ENCODE measurements at places on chromosomes 12 and 14.

- H3K27me3 ChIP-seq, result no peaks in the 10 kb centered on the region
- DNase-seq, result no peak
- H3K27ac ChIP-seq, result no peak overlapping the region
- no peak overlapping the region for H3K4me3 ChIP-seq
- H3K36me3 ChIP-seq, result no peaks in the 10 kb centered on the region
- H3K4me1 ChIP-seq, result no peaks in the 10 kb centered on the region
These were observed 201.0 kb downstream of the TMX1 start for GRCh38 chr14:51441001-51441400.

- no peaks in the 10 kb centered on the region for H3K36me3 ChIP-seq
- H3K4me3 ChIP-seq, result no peak overlapping the region
- no peak overlapping the region for H3K27ac ChIP-seq
- peaks cover 5% of the 10 kb centered on the region for H3K27me3 ChIP-seq
- DNase-seq, result no peak
These were observed 14.2 kb upstream of the DLK1 start for GRCh38 chr14:100712490-100712889.

- H3K27ac ChIP-seq, result no peak overlapping the region
- no peak for DNase-seq
- H3K4me1 ChIP-seq, result no peaks in the 10 kb centered on the region
- no peak overlapping the region for H3K4me3 ChIP-seq
- no peaks in the 10 kb centered on the region for H3K27me3 ChIP-seq
These were observed 4.8 kb downstream of the GUCY2C start for GRCh38 chr12:14691560-14691959.

DNA sequence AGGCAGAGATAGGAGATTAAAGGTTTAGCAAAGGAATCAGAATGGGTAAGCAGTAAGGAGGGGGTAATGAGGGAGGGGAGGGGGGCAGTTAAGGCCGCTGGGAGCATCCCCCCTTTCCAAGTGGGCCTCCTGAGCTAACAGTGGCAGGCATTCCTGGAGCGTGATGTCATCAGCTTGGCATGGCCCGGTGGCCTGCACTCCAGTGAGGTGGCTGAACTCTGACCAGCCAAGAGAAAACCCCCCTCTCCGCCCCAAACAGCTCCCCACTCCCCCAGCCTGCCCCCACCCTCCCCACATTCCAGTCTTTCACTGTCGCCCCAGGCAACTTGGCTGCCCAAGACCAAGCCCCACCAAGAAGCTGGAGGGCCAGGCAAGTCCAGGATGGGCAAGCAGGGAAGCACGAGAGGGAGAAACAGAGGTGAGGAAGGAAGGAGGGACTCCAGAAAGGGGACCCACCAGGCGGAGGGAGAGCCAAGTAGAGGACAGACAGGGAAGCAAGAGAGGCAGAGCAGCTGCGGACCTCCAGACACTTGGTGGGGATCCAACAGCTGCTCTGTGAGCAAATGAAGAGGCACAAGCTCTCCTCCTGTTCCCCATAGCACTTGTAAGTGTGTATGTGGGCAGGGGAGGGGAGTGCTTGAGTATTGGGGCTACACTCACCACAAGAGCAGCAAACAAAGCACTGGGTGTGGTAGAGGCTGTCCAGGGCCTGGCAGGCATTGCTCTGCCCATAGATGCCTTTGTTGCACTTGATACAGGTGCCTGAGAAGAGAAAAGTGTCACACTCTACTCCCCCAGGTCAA is 4.5 kb downstream of the AJUBA start:
- H3K27ac ChIP-seq, result peak overlapping the region; percentile 96
- H3K27me3 ChIP-seq, result no peaks in the 10 kb centered on the region
- H3K4me1 ChIP-seq, result peaks cover 6% of the 10 kb centered on the region
- DNase-seq, result peak; percentile 77
- H3K36me3 ChIP-seq, result no peaks in the 10 kb centered on the region
- no peak overlapping the region for H3K4me3 ChIP-seq

GRCh38 chr12:120849765-120850164 is 54.4 kb downstream of the SPPL3 start:
- H3K4me3 ChIP-seq, result no peak overlapping the region
- no peak for DNase-seq
- H3K27ac ChIP-seq, result peak overlapping the region; percentile 17

DNA sequence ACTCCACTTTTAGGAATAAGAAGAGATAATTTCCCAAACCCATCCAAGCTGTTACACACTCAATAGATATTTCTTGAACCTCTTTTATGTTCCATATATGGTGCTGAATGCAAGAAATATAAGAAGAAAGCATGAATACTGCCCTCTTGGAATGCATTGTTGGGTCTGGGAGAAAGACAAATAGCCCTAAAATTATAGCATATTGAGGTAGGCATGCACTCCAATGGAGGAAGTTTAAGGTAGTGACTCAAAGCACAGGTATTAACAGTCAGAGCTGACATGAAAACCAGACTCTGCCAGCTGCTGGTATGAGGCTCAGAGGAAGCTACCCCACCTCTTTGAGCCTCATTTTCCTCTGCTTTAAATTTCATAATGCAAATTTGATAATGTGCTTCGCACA is 261.3 kb upstream of the NOS1 start:
- no peaks in the 10 kb centered on the region for H3K27me3 ChIP-seq
- H3K4me1 ChIP-seq, result no peaks in the 10 kb centered on the region
- H3K4me3 ChIP-seq, result no peak overlapping the region
- no peak overlapping the region for H3K27ac ChIP-seq

DNA sequence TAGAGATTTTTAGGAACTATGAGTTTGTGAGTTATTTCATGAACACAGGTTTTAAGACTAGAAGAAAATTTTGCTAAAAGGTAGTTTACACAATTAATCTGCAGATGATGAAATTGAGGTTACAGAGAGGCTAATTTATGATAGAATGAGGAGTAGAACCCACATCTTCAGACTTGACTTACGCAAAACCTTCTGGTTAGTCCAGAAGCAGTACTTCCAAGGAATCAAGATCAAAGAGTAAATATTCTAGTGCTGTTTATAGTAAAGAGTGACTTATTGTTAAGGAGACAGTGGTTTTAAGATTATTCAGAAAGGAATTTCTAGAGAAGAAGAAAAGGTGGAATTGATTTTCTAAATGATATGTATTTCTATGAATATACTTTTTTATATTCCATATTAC is 10.6 kb upstream of the KITLG start:
- no peak for DNase-seq
- no peaks in the 10 kb centered on the region for H3K27me3 ChIP-seq
- H3K36me3 ChIP-seq, result no peaks in the 10 kb centered on the region
- H3K4me3 ChIP-seq, result no peak overlapping the region

DNA sequence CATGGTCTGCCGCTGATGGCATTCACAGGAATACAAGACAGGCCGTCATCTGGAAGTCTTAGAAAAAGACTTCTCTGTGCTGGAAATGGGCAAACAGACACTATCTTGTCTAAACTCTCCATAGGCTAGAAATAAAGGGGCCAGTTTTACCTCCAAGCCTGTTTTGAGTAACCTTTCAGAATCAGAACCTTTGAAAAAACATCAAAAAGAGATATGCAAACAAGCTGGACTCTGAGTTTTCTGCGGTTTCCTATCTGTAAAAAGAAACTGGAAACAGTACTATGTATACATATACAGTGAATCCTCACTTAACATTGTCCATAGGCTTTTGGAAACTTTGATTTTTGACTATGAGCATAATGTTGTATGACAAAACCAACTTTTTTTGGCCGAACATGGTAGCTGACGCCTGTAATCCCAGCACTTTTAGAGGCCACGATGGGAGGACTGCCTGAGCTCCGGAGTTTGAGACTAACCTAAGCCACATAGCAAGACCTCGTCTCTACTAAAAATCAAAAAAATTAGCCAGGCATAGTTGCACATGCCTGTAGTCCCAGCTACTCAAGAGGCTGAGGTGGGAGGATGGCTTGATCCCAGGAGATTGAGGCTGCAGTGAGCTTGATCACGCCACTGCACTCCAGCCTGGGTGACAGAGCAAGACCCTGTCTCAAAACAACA is 92.9 kb upstream of the MAX start:
- no peak for DNase-seq
- no peaks in the 10 kb centered on the region for H3K27me3 ChIP-seq
- H3K4me3 ChIP-seq, result no peak overlapping the region
- no peaks in the 10 kb centered on the region for H3K36me3 ChIP-seq

DNA sequence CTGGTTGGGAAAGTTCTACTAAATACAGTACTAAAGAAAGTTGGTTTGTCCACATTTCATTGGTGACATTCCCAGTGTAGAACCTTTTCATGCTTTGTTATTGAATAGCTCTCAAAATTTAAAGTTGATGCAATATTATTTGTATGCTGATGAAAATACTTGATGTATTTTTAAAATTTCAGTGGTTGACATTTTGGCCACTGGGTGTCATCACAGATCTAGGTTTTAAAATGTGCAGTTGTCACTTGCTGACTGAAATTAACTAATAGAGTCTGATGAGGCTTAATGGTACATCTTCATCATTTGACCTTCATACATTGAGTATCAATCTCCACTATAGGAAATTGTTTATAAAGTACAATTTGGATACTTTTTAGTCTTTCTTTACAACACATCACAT is 37.1 kb downstream of the CMAS start:
- no peak overlapping the region for H3K27ac ChIP-seq
- H3K36me3 ChIP-seq, result no peaks in the 10 kb centered on the region
- no peaks in the 10 kb centered on the region for H3K4me1 ChIP-seq

GRCh38 chr14:92430686-92431085 is 82.9 kb upstream of the RIN3 start:
- H3K4me3 ChIP-seq, result no peak overlapping the region
- H3K27me3 ChIP-seq, result no peaks in the 10 kb centered on the region
- no peaks in the 10 kb centered on the region for H3K4me1 ChIP-seq
- H3K36me3 ChIP-seq, result no peaks in the 10 kb centered on the region

DNA sequence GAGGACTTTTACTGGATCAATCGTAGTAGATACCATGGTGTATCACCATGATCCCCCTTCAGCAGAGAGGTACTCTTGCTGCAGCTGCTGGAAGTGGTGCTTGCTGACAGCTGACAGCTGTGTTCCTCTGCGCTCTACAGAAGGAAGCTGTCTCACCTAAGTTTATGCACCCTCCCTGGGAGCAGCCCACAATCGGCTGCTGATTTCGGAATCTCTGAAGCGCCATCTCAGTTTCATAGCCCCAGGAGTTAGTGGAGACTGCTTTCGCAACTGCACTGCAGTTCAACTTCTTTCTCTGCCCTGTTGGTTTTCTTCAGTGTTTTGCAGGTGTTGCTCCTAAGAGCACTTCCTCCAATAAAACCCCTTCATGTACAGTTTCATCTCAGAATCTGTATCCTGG is 237.9 kb downstream of the PAWR start:
- H3K27ac ChIP-seq, result peak overlapping the region; percentile 95
- H3K36me3 ChIP-seq, result no peaks in the 10 kb centered on the region
- no peaks in the 10 kb centered on the region for H3K27me3 ChIP-seq
- H3K4me1 ChIP-seq, result peaks cover 13% of the 10 kb centered on the region

GRCh38 chr14:56534656-56535055 is 44.9 kb upstream of the TMEM260 start:
- H3K36me3 ChIP-seq, result no peaks in the 10 kb centered on the region

- no peaks in the 10 kb centered on the region for H3K4me1 ChIP-seq
- DNase-seq, result no peak
- H3K27me3 ChIP-seq, result no peaks in the 10 kb centered on the region
- H3K27ac ChIP-seq, result no peak overlapping the region
- no peak overlapping the region for H3K4me3 ChIP-seq
These were observed 9.6 kb downstream of the RPS6KL1 start for GRCh38 chr14:74913393-74913910.
